ENCODE measurements at places on chromosomes 1 and 21. TPM values are rescaled to one million over a fixed set of nuclear protein-coding genes. Genes with fewer than 3 reads are reported as not detected.

The SPRR1B gene
- not detected for total RNA-seq

GRCh38 chr1:218317061-218317460, 28.1 kb upstream of the TGFB2 start:
- no peak for DNase-seq

The TRNP1 gene
- 1.7 TPM for total RNA-seq

The MTARC2 gene
- 83.4 TPM for total RNA-seq

DNA sequence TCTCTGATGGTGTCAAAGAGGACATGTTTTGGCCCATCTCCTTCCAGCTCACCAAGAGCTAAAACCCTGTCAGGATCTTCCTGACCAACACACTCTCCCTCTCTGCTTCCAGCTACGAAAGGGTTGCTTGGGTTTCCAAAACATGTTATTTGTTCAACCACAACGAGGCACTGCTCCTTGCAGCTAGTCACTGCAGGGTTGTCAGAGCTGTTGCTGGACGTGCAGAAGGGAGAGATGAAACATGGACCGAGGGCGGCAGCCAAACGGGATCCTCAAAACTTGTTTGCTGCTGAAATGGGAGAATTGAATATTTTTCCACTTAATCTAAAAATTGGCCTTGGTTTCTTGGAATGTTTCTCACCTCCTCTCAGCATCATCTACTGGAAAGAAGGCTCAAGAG, 12.4 kb downstream of the ZBTB18 start:
- DNase-seq, result no peak

GRCh38 chr1:112713466-112714312, 1.4 kb downstream of the PPM1J start:
- no peak for DNase-seq

All from stomach (tissue), 19 donors.